ENCODE measurements at places on chromosomes 5 and 9.

DNA sequence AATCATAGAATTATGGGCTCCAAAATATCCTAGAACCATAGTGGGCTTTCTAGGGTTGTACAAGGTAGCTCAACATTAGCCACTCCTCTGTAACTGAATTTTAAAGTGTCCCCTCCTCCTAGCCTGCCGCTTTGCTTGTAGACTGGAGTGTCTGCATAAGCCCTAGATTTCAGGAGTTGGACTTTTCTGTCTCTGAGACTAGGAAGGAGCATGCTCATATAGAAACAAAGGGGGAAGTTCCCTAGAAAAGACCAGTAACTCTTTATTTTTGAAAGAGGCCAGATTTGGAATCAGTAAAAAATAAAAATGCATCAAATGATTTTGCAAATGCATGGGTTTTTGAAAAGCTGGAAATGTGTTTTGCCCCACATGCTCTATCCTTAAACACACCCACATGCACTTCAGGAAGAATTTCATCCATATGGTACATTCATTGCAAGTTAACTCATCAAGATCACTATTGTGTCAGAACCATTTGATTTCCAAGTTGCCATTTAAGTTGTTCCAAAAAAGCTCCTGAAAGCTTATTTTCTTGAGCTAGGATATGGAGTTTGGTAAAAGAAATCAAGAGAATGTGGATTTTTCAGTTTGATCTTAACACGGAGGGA lies 121.0 kb upstream of the NR3C1 start:
- DNase-seq: no peak

DNA sequence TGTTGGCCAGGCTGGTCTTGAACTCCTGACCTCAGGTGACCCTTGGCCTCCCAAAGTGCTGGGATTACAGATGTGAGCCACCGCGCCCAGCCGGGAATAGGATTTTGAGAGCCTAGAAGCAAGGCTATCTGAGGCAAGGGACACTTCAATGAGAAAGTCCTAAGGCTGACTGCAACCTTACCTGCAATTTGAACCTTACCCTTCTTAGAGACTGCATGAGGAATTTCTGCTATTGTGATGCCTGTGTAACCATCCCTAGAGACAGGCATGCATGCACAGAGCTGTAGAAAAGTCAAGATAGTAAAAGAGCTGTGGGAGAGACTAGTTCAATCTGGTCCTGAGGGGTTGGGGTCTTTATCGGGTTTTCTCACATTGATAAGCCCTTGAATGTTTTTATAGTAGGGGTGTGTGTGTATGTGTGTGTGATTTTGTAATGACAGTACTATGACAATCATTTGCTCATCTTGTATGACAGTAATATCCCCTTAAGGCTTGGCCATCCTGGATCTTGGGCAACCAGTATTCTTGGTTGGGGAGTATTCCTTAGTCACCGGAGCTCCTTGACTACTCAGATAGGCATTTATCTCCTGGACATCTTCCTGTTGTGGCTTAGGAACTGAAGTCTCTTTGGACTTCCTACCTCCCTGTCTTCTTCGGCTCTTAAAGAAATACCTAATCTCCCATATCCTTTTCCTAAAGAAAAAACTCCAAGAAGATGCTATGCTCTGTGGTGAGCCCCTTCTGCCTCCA lies 11.2 kb downstream of the DNAJB5 start:
- DNase-seq: no peak

DNA sequence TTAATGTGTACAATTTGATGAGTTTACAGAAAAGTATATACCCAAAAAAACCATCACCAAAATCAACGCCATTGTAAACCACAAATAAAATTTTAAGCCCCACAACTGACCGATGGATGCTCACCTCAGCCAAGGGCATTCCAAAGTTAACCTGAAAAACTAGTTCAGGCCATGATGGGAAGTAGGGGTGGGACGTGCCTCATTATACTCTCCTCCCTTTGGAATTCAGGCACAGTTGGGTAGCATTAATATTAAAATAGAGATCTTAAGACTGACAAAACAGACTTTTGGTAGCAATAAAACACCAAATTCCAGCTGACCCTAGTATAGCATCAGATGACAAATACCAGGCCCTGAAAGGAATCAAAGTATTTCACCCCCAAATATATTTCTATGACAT lies 129.0 kb downstream of the CDH18 start:
- DNase-seq: no peak

DNA sequence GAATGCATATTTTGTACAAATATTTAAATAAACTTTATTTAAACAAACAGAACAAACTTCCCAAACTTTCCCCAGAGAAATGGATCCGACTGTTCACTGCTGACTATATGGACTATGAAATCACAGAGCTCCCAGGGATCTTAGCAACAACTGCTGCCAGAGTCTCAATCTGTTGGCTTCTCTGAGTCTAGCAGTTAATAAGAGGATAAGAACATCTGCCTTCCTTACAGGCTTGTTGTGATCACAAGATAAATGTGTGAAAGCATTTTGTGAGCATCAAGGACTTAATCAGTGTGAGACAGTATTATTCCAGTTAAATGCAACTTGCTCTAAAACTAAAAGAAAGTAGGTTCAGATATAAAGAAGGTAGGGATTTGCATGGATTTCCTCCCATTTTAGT lies 31.4 kb upstream of the MYOT start:
- DNase-seq: no peak

DNA sequence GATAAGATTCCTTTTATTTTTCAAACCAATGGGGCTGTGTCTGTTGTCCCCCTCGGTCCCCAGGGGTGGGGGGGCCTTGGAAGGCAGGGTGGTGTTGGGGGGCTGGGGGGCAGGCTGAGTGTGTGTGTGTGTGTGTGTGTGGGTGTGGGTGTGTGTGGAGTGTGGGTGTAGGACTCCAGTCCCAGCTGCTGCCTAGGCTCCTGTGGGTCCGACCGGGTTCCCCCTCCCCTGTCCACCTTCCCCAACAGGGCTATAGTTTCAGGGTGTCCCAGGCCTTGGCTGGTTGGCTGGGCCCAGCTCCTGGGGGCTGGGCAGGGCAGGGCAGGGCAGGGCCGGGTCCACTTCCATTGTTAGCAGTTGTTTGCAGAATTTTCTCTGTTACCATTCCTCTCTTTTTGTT lies 2.1 kb upstream of the NFX1 start:
- DNase-seq: no peak

DNA sequence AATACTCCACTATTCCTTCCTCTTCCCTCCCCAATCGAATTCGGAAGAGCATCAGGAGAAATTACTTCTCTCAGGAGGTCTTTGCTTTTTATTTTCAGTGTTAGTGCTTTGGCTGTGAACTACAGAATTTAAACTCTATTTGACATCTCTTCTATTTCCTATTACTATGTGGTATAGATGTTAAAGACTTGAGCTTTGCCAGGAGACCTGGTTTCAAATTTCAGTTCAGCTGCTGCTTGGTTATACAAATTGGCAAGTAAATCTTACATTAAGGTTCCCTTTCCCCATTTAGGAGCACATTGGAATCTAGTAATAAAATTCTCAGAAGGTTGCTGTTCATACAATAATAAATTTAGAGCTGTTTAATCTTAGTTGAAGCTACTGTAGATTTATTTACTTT lies 13.1 kb downstream of the UHRF2 start:
- no peak for DNase-seq

- no peak for DNase-seq
Observed at GRCh38 chr9:36037549-36038122, 923 bp downstream of the RECK start.

DNA sequence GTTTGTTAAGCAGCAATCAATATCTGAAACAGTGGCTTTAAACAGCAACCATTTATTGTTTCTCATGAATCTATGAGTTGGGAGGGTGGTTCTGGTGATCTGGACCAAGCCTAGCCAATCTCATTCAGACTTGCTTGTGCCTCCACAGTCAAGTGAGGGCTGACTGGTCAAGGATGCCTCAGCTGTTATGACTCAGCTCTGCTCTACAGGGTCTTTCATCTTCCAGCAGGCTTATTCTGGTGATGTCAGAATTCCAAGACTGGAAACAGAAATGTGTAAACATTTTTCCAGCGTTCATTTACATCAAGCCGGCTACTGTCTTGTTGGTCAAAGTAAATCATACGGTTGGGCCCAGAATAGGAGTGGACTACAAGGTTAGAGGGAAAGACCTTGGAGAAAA lies 2.5 kb upstream of the PIP5K1B start:
- DNase-seq: no peak

DNA sequence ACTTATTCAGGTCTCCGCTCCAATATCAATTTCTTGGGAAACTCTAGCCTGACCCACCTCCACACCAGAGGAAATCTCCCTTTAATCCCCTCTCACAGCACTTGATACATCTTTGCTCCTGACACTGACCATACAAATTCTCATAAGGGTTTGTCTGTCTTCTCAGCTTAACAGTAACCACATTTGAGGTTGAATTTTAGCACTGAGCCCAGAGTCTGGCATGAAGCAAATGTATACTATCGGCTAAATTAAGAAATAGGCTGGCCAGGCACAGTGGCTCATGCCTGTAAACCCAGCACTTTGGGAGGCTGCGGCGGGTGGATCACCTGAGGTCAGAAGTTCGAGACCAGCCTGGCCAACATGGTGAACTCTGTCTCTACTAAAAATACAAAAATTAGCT lies 9.7 kb downstream of the CDK5RAP2 start:
- DNase-seq: no peak

- no peak for DNase-seq
Observed at GRCh38 chr5:72487177-72487576, 20.0 kb downstream of the ZNF366 start.

DNA sequence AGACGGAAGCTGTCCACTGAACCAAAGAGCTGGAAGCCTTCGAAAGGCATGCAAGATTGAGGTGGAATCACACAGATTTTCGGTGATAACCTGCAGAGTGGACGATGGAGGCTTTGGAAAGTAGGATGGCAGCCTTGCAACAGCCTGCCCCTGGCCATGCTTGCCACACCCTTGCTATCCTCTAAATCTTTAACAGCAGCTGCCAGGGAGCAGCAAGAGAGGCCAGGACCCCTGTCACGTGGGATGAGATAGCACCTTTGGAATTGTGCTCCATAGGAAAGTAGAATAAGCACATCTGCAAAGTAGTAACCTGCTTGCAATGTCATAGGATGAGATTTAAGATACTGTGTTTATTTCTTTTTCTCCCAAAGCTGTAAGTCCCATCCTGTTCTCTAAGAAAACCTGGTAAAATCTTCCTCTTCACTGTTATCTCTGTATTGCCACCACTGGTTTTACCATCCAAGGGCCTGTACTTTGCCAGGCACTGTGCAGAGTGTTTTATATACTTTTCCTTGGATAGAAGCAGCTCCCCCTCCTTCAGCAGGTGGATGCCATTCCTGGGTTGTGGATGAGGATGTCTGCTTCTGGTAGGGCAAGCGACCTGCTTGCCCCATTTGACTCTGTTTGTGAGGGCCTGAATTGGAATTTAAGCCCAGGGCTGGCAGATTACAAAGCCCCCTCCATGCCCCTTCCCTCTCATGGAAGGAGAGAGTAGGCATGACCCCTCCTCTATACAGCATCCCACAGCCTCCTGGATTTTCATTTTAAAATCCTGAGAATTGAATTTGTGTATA lies 10.1 kb downstream of the TRIO start:
- DNase-seq: no peak

- no peak for DNase-seq
Observed at GRCh38 chr5:178502401-178503100, 87.6 kb downstream of the COL23A1 start.

GRCh38 chr9:137459601-137460362 lies 648 bp upstream of the NSMF start:
- no peak for DNase-seq

GRCh38 chr5:121628783-121629182 lies 222.9 kb upstream of the FTMT start:
- DNase-seq: no peak
